LHCN-M2 (cell line): ENCODE measurements at places on chromosomes 4 and X.

DNA sequence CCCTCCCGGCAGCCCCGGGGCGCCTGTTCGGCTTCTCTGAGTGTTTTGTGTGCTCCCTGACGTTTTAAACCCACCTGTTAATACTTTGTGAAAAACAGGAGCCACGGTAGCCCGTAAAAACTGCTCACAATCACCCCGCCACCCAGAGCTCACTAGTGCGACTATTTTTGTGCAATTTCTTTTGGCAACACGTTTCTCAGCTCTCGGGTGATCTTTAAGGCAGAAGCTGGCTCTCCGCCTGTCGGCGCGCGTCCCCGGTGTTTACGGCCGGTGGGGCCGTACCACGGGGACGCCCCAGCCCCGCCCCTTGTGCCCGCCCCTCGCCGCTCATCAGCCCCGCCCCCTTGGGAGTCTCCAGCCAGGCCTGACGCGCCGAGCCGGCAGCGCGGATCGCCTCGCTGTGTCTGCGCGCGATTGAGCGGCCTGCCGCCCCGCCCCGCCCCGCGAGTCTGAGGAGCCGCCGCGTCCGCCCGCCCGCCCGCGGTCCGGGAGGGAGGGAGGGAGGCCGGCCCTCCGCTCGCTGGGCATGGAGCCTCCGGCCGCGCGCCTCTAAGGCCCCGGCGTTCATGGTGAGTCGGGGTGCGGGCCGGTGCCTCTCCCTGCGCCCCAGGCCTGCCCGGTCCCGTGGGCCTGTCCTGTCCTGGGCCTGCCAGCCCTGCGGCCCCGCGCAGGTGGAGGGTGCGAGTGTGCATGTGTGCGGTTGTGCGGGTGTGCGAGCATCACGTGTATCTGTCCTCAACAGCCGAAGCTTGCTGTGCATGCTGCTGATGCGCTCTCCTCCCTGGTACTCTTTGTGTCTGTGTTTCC lies 56.2 kb upstream of the TADA2B start:
- peak; percentile 90 for DNase-seq

- no peak for DNase-seq
Measured at GRCh38 chrX:94256396-94256795, 582.4 kb downstream of the FAM133A start.

- peak; percentile 39 for DNase-seq
Measured at GRCh38 chrX:7110821-7111276, 36.7 kb upstream of the STS start.

GRCh38 chrX:119495734-119496726 lies 27.8 kb downstream of the SLC25A5 start:
- no peak for DNase-seq

- peak; percentile 38 for DNase-seq
Measured at GRCh38 chr4:172202480-172203076, 389.4 kb downstream of the GALNTL6 start.

GRCh38 chrX:25191403-25191802 lies 175.6 kb upstream of the ARX start:
- no peak for DNase-seq

- no peak for DNase-seq
Measured at GRCh38 chr4:168374772-168375523, 56.4 kb upstream of the DDX60 start.

DNA sequence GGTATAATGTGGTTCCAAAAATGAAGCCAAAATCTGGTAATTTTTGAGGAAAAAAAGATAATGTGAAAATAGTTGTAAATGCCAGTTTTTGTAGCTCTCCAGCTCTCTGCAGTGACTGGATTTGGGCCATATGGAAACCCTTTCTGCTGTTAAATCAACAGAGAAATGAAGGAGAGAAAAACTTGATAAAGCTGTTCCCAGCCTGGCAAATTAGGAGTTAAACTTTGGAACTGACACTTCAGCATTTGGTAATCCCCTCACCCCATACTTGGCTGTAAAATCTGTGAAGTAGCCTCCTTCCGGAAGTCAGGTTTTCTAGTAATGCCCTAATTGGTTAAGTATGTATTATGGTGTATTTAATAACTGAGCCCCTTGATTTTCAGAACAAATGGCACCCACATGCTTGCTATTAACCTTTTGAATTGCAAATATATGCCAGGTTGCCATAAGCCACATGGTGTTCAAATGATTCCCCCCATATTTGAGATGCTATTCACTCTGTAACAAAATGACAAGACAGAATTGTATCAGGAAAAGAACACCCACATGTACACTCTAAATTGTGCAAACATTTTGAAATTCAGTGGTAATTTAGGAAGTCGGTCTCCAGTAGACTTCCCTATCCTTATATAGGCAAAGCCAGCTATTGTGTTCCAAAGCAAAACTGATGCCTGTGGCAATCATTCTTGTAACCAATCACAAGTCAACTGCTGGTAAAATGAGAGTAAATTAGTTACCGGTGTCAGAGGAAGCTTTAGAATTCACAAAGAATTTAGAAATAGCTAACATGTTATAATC lies 96.3 kb upstream of the ADAMTS3 start:
- no peak for DNase-seq

- no peak for DNase-seq
Measured at GRCh38 chrX:132758759-132759158, 199.7 kb downstream of the HS6ST2 start.

DNA sequence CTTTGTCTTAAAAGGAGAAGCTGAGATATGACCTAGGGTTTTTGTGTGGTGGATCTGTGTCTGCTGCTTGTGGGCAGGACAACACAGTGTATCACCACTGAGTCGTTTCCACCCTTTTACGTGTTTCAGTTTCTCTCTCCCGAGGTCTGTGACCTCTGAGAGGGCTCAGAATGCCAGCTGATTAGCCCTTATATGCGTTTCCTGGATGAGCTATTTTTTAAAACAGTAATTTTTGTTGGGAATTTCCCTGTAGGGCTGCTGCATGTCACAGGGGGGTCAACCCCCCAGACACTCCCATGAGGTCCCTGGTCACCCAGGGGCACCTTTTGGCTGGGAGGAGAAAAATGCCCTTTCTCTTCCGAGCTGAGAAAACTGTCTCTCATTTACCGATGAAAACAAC lies 170.4 kb upstream of the CASK start:
- DNase-seq = no peak

- no peak for DNase-seq
Measured at GRCh38 chrX:153601511-153602110, 2.7 kb upstream of the CCNQ start.

GRCh38 chrX:649166-649565 lies 18.6 kb downstream of the SHOX start:
- DNase-seq = no peak

GRCh38 chr4:1559896-1560650 lies 124.0 kb downstream of the FAM53A start:
- no peak for DNase-seq

- no peak for DNase-seq
Measured at GRCh38 chr4:168736860-168737805, 240.3 kb downstream of the PALLD start.

DNA sequence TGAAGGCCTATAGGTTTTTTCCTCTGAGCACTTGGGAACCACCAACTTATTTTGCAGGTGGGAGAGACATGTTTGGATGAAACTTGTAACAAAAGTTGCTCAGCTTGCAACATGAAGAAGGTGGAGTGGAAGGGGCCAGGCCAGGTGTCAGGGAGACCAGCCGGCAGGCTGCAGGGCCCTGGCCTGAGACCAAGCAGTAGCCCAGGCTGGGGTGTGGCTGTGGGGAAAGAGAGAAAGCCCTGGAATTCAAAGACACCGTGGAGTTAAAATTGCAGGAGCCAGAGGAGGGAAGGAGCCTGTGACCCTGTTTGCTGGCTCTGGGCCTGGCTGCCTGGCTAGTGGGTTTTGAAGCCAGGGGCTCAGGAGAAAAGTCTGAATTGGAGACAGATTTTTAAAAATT lies 43.4 kb downstream of the EFNB1 start:
- DNase-seq = no peak

- no peak for DNase-seq
Measured at GRCh38 chr4:145320294-145320693, 139.9 kb upstream of the OTUD4 start.

DNA sequence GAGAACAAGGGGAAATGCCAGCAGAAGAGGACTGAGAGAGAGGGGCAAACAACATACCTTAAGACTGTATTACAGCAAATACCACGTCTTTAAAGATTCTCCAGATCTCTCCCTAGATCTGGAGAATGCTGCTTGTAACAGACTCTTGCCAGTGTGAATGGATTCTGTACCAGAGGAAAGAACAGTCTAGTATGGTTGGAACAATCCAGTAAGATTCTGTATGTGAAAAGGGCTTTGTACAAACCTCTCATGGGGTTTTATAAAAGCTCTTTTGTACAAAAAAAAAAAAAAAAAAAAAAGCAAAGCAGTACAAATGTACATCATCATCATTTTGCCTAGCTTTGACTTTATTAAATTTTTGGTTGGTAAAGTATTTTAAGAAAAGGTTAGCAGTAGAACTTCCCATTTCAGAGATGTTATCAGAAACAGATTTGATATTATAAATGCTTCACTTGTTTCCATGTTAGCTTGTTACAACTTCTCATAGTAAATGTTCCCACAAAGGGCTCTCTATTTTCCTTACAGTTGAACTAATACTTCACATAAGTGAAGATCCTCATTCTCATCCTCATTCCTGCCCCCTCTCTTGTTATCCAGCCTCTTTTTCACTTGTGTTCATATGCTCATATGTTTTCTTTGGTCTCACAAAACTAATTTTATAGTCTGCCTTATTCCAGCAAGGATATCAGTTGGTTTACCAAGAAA lies 144.2 kb downstream of the EDA start:
- DNase-seq = no peak

GRCh38 chr4:54322818-54323417 lies 93.8 kb downstream of the PDGFRA start:
- peak; percentile 44 for DNase-seq

- DNase-seq = no peak
Measured at GRCh38 chr4:183816882-183817509, 88.1 kb upstream of the STOX2 start.

DNA sequence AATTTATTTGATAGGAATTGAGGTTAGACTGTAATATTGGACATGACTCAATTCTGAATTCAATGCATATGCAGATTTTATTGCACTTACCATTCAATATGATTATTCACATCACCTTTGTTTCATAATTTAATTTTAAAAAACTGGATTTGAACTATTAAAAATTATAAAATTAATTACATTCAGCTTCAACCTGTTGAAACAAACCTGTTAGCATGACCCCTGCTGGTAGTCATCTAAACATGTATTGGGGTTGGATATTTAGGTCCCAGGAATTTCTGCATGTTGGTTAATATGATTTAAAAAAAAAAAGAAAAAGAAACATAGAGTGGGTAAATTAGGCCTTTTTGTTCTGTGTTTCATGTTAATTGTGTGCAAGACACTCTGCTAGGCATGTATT lies 85.9 kb downstream of the ARSJ start:
- DNase-seq = no peak

DNA sequence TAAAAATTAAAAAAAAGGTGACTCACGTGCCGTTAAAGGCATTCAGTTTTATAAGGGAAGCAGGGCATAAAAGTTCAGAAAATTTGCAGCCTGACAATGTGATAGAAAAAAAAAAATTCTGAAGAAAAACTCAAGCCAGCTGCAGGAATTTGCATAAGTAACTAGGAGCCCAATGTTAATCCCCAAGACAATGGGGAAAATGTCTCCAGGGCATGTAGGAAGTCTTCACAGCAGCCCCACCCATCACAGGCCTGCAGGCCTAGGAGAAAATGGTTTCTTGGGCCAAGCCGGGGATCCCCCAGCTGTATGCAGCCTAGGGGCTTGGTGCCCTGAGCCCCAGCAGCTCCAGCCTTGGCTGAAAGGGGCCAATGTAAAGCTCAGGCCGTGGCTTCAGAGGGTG lies 31.2 kb downstream of the CHM start:
- DNase-seq = no peak

DNA sequence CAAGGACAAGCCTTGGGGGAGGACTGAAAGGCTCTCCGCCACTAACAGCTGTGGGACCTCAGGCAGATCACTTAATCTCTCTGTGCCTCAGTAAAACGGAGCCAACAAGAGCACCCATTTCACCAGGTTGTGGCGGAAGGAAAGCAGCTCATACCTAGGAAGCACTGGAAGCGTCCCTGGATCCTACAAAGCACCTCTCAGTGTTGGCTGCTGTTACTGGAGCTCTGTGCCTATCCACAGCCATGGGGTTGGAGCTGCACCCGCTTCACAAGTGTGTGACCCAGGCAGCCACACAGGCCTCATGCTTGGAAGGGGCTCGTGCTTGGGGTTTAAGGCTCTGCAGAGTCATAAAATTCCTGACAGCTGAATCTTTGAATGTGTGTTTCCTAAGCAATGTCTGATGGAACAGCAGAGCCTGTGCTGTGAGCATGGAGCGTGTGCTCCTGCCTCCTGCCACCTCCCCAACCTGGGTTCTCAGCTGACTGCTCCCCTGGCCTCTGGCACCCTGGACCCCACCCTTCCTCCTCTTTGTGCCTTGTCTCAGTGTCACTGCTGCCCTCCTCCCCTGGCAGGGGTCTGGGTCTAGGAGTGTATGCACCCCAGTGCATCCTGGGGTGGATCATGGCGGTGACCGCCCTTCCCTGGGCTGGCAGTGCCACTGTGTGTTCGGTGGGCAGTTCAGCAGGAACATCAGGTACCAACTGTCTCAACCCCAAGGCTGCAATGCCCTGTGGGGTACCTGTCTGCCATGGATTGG lies 14.4 kb upstream of the MAN2B2 start:
- DNase-seq = peak; percentile 74

DNA sequence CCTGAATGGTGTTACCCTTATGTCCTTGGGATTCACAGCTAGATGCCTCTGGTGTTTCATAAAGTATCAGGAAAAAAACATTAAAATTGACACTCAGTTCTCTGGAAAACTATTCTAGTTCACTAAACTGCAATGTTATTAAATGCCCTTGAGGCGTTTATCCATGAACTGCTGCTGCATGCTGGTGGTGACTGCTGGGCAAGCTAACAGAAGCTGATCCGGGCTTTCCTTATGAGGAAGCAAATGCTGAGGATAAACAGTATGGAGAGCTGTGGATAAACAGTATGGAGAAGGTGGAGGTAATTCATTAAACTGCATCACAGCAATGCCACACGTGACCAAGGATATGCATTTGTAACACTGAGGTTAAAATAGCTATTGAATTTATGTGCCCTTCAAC lies 227.0 kb downstream of the NR3C2 start:
- no peak for DNase-seq

- DNase-seq = peak; percentile 52
Measured at GRCh38 chrX:129726307-129727111, 12.3 kb upstream of the XPNPEP2 start.

DNA sequence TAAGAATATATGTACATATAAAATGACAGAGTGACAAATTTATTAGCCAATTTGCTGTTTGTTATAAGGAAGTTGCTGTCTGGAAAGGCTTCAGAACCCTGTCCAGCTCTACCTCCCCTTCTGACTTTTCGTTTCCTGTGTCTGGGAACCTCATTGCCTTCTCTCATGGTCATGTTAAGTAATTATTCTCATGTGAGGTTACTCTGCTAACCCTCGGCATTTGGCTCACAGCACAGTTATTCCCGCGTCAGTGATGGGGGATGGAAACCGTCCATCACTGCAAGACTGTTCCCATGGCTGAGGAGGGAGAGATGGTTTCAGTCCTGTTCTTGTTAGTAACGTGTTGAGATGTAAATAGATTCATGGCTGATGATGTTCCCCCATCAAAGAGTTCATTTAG lies 11.9 kb downstream of the EDNRA start:
- no peak for DNase-seq
